NCI-H1417 (cell line): ENCODE measurements at places on chromosomes 5 and 9.

- DNase-seq, result no peak
Measured at GRCh38 chr5:116883875-116884274, 309.3 kb upstream of the SEMA6A start.

DNA sequence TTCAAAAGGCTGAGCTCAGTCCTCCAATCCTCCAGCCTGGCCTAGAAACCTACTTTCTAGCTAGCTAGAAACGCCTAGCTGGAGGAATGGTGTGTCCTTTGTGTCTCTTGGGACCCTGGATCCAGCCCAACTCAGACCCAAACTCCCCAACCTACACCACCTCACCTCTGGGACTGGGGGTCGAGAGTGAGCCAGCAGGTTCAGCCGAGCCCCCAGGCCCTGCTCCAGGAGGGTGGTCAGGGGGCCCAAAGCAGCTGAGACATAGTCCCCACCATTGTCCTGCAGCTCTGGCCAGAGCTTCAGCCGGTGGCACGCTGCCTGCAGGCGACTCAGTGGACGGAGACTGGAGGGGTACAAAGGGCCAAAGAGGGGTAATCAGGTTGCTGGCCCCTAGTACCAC lies 6.2 kb downstream of the NOL6 start:
- no peak for DNase-seq

GRCh38 chr9:126872516-126872915 lies 12.1 kb downstream of the ZBTB34 start:
- no peak for DNase-seq

DNA sequence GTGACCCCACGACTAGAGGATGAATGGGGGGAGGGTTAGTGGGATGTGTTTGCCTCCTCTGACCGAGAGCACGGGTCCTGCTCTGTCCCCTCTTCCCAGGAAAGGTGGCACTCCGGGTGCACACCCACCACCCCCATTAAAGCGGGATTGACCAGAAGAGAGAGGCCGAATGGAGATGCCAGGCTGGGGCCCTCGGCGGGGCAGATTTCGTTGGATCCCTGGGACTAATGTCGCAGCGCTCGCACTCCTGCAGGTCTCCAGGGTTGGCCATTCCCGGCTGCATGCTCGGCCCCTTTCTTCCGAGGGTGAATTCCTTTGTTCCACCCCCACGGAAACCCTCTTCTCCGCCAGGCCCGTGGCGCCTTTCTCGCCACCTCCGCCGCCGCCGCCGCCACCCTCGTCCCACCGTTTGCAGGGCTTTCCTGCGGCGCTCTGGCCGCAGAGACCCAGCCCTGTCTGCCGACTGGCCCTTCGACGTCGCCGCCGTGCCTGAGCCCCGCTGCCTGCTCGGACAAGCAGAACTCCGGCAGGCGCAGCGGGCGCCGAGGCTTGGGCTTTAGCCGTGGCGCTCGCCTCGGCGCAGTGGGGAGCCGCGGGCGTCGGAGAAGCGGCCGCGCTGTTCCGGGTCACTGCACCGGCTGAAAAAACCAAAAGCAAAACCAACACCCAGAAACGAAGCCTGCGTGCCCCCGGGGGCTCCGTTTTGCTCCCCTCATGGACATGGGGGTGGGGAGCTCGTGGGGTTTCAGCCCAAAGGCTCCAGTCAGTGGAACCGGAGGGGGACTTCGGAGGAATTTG lies 11.8 kb downstream of the LMX1B start:
- peak; percentile 46 for DNase-seq

GRCh38 chr9:133855802-133856521 lies 117.8 kb upstream of the SARDH start:
- DNase-seq, result no peak
